Left ventricle myocardium inferior (tissue), 1 donor: ENCODE measurements at places on chromosomes 16 and 17. TPM values are rescaled to one million over a fixed set of nuclear protein-coding genes. Genes with fewer than 3 reads are reported as not detected.

- peak; percentile 75 for DNase-seq
Measured at GRCh38 chr16:1812732-1813163, 13.9 kb downstream of the HAGH start.

ATP1B2 gene
- 2.8 TPM for total RNA-seq

COL1A1 gene
- 45.8 TPM for total RNA-seq

HS3ST4 gene
- not detected for total RNA-seq

ZMYND15 gene
- total RNA-seq: 0.08 TPM

GRCh38 chr16:13606804-13607203 lies 313.1 kb upstream of the ERCC4 start:
- DNase-seq: no peak

GRCh38 chr17:31908386-31908785 lies 6.9 kb upstream of the UTP6 start:
- DNase-seq: no peak

DNA sequence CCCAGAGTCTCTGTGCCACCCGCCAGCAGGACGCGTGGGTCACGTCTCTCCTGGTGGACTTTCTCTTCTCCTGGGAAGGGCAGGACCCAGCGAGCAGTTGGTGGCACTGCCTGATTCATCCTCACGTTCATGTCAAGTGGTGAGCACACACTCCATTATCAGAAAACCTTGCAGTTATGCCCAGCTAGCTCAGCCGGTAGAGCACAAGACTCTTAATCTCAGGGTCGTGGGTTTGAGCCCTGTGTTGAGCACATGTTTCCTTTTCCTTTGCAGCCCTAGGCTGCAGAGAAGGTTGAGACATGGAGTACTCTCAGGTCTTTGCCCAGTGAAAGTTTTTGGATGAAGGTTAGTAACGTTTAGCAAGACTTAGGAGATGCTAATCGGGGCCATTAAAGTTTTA lies 8.0 kb downstream of the OR1F1 start:
- DNase-seq: no peak

GRCh38 chr17:49691086-49691676 lies 13.3 kb upstream of the SPOP start:
- DNase-seq: no peak

MT1A gene
- total RNA-seq: 1.2 TPM

SPATA22 gene
- 0.44 TPM for total RNA-seq

ANKS4B gene
- total RNA-seq: not detected

GRCh38 chr17:36980280-36980761 lies 31.6 kb downstream of the AATF start:
- no peak for DNase-seq

- no peak for DNase-seq
Measured at GRCh38 chr17:53844491-53845107, 21.9 kb downstream of the KIF2B start.

ATP2A3 gene
- total RNA-seq: 8.6 TPM

GPRC5B gene
- total RNA-seq: 82.3 TPM

- DNase-seq: no peak
Measured at GRCh38 chr16:56626685-56627084, 1.1 kb downstream of the MT1E start.

- no peak for DNase-seq
Measured at GRCh38 chr16:25855063-25855462, 163.3 kb downstream of the HS3ST4 start.

DNA sequence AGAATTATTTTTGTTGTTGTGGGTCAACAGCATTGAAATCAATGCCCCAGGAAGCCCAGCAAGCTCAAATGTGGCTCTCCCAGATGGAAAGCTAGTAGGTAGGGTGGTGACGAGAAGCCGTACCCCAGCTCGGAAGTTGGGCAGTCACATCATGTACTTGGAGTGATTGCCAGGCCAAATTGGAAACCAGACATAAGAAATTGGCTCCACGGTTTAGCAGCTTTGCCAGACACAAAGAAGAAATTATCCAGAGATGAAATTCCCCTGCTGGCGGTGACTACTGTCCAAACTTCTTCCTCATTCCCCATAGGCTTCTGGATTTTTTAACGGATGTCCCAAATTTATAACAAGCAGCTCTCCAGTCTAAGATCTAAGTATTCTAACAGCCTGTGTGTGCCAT lies 95.9 kb downstream of the OR1D5 start:
- DNase-seq: peak; percentile 28

DNA sequence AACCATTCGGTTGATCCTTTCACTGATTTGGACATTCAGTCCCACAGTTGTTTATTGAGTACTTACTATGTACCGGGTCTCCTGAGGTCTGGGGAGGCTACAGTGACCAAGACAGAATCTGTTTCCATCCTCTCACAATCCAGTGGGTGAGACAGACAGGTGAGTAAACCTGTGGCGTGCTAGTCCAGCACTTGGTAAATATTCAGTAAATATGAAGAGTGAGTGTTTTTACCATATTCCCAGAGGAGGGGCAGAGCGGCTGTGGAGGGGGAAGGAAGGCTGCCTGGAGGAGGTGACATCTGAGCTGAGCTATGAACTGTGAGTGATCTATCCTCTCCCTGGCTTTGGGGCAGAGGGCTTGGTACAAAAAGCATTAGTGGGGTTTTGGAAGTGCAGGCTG lies 31.4 kb downstream of the CCR7 start:
- DNase-seq: no peak

ZBTB4 gene
- total RNA-seq: 63.4 TPM

TBC1D3G gene
- total RNA-seq: not detected

OR1D5 gene
- not detected for total RNA-seq
